Activated naive CD4-positive, alpha-beta T cell treated with anti-CD3 and anti-CD28 coated beads for 36 hours (primary cell): ENCODE measurements at places on chromosomes 1 and 21.
A peak's percentile ranks its signal among the peaks of the same experiment; 100 is the strongest.

DNA sequence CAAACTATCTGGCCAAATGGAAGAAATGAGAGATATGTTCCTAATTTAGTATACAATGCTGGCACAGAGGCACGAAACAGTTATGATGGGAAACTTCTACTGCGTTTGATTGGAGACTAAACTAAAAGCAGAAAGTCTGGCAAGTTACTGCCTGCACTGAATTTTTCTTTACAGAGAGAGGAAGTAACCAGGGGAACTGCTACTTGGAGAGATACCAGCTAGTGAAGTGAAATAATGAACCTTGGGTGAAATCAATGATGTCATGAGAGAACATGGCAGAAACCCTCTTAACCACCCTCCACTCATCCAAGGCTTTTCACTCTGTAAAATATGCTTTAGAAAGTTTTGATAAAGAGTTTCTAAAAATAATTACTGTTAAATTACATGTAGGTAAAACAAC, 29.3 kb downstream of the NIBAN1 start:
- no peak for DNase-seq

- DNase-seq: no peak
Measured at GRCh38 chr1:159746666-159747065, 32.3 kb upstream of the CRP start.

GRCh38 chr1:21341022-21341421, 50.8 kb upstream of the ECE1 start:
- no peak for DNase-seq

DNA sequence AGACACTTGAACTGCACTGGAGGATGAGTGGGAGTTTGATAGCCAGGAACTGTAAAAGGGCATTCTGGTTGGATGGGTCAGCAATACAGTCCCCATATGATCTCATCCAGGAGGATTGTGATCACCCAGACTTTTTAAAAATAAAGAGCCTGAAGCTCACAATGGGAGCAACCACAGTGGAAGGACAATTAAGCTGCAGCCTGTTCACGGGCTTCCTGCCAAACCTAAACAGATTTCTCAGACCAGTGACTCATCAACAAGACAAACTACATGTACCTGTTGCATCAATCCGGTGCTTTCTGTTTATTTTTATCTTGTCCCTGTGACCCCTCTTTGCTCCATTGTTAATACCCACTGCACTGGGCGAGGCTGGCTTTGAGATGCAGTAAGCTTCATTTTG, 52.3 kb downstream of the PAPPA2 start:
- no peak for DNase-seq

GRCh38 chr1:58204284-58204683, 342.2 kb downstream of the OMA1 start:
- DNase-seq: no peak

- DNase-seq: no peak
Measured at GRCh38 chr1:87274851-87275250, 53.8 kb upstream of the LMO4 start.

- DNase-seq: no peak
Measured at GRCh38 chr21:42970946-42971653, 3.3 kb upstream of the PKNOX1 start.

DNA sequence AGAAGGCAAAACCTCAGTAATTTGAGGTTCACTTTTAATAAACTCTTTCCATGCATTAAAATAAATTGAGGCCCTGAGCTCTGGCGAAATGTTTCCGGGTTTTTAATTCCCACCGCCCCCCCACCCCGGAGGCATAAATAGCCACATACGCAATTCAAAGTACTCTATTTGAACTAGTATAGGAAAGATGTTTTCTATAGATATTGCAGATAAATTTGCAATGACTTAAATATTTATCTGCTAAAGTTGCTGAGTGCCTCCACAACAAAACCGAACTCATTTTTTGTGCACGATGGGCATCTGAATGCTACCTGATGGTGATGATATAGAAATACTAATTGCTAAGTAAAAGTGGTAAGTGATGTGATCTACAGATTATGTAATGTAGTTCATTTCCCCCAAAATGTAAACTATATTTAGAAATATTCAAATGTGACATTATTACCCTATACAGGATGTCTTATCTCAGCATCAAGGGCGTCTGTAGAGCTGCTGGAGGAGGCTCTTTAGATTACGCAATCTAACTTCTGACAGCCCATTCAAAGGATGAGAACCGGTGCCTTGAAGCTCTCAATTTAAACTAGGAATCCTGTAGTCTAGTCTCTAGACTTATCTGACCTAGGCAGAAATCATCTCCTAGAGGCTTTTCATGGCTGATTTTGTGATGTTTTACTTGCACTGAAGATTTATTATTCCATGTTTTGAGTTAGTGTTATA, 8.5 kb downstream of the IRF2BP2 start:
- DNase-seq: peak; percentile 32

DNA sequence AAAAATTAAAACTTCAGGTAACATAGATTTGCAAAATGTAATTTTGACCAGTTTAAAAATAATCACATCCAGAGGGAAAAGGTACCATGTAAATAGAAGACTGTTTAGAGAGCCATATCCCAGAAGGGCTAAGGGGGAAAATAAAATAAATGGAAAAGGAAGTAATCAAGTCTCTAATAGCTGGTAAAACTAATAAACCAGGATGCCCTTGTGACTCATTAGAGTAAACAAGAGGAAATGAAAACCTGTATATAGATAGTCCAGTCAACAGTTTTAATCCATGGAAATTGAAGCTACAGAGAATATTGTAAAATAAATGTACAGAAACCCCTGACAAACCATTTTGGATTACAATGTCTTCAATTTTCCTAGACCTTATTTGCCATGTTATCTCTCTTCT, 698.0 kb upstream of the RGS18 start:
- DNase-seq: no peak

DNA sequence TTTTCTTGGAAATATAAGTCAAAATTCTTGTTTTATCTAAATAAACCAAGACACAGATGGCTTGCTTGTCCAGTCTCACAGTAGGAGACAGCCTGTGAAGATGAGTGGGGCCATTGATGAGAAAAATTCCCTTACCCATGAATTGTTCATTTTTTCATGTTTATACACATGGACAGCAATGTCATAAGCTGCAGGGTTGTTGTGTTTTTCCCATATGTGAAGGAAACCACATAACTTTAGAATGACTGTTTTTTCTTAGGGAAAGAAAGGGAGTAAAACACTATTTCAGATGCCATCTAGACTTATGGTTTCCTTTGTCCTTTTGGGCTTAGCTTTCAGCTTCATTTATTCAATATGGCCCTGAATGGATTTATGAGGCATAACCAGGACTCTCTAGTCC, 622.5 kb upstream of the NR5A2 start:
- no peak for DNase-seq

DNA sequence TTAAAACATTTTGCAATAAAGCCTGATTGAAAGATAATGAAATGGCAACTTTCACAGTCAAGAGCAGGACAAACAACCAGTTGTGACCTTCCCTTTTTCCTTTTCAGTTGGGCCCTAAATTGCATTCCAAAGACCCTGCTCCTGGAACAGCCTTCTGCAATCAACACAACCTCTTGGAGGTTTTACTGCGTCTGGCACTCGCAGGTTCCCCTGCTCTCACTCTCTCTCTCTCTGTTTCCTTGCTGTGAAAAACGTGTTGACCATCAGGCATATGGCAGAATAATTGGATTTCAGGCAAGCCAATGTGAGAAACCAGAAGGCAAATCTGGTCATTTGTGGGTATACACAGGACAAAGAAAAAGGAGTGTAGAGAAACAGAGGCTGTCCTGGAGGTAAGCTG, 23.2 kb downstream of the SLC44A5 start:
- no peak for DNase-seq

- no peak for DNase-seq
Measured at GRCh38 chr1:30172757-30173156, 550.6 kb downstream of the MATN1 start.

DNA sequence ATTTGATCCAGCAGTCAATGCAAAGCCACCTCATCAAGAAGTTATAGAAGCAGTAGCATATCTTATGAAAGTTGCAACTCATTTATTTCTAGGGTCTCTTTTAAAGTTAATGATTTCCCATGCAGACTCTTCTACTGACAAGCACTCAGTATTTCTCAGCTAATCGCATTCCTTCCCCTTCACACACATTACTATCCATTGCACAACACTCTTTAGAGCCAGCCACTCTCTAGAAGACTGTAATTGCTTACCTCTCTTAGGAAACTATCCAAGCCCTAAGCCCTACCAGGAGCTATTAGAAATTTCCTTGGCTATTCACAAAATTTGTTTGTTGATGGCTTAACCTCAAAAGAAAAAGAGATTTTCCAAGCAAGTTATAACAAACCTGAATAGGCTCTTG, 106.0 kb downstream of the ADAMTS1 start:
- DNase-seq: no peak

GRCh38 chr1:194478731-194479130, 1292.3 kb upstream of the B3GALT2 start:
- DNase-seq: no peak

- peak; percentile 45 for DNase-seq
Measured at GRCh38 chr1:17984583-17984982, 123.0 kb upstream of the IGSF21 start.

- no peak for DNase-seq
Measured at GRCh38 chr1:105337420-105337819, 1587.7 kb downstream of the AMY1C start.
